ENCODE measurements at places on chromosomes 7 and 10.

- DNase-seq: peak; percentile 82
Measured at GRCh38 chr10:21496343-21497176, 28.9 kb downstream of the SKIDA1 start.

GRCh38 chr10:22103701-22104470 lies 100.4 kb upstream of the DNAJC1 start:
- peak; percentile 49 for DNase-seq

GRCh38 chr10:104472957-104473745 lies 119.5 kb downstream of the CFAP58 start:
- peak; percentile 27 for DNase-seq

DNA sequence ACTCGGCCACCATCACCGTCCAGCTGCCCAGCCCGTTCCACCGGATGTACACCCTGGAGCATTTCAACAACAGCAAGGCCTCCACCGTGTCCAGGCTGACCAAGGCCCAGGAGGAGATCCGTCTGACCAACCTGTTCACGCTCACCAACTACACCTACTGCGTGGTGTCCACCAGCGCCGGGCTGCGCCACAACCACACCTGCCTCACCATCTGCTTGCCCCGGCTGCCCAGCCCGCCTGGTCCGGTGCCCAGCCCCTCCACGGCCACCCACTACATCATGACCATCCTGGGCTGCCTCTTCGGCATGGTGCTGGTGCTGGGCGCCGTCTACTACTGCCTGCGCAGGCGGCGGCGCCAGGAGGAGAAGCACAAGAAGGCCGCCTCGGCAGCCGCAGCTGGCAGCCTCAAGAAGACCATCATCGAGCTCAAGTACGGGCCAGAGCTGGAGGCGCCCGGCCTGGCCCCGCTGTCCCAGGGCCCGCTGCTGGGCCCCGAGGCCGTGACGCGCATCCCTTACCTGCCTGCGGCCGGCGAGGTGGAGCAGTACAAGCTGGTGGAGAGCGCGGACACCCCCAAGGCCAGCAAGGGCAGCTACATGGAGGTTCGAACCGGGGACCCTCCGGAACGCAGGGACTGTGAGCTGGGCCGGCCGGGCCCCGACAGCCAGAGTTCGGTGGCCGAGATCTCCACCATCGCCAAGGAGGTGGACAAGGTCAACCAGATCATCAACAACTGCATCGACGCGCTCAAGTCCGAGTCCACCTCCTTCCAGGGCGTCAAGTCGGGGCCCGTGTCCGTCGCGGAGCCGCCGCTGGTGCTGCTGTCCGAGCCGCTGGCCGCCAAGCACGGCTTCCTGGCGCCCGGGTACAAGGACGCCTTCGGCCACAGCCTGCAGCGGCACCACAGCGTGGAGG lies 75.8 kb downstream of the ELFN1 start:
- no peak for DNase-seq

DNA sequence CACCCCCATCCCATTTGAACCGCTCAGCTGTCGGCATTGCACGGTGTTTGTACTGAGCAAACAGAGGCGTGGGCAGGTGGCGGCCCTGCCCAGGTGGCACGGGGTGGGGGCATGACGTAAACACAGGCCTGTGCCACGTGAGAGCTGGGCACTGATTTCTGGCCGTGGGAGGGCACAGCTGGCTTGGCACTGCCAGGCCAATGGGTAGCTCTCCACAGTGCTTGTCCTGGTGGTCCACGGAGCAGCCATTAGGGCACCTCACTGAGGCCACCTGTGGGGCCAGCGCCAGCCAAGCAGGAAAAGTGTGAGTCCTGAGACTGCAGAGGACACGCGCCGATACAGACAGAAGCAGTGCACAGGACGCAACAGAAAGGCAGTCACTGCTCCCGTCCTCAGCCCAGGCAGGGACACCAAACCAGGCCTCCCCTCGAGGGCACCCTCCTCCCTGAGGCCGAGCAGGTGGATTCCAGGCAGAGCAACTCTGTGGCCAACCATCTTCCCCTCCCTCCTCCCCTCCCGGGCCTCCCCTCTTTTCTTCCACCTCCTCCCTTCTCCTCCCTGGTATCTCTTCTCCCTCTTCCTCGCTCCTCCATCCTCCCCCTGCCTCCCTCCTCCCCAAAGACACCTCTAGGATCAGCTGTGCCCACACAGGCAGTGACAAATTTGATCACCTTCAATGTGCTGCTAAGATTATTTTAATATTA lies 258.7 kb downstream of the ELFN1 start:
- DNase-seq: no peak
